ENCODE measurements at places on chromosomes 2 and 18.

GRCh38 chr18:51029694-51030536 lies at the start of gene SMAD4:
SMAD4 (plus strand) TSS chr18:51030213; CDS start chr18:51047047, 16,834 bp downstream.
- DNase-seq = peak; percentile 97

GRCh38 chr18:24014986-24015638 lies 558 bp downstream of the TTC39C start:
- DNase-seq = peak; percentile 35

DNA sequence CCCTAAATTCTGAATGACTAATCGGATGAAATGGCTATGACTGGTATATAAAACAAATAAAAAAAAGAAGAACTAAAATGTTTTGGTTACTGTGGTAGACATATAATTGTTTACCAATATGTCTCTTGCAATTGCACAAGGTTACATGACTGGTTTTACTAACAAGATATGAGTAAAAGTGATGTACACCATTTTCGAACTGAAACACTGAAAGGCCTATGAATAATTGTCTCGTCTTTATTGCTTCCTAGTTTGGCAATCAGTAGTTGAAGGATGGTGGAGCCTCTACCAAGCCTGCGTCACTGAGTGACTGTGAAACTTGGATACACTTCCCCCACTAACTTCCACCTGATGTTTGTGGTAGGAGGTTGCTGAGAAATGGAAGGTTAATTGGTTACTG lies 16.5 kb downstream of the CDH19 start:
- DNase-seq = no peak

GRCh38 chr18:2423761-2424160 lies 147.5 kb downstream of the METTL4 start:
- no peak for DNase-seq

GRCh38 chr2:77147153-77147552 lies 375.0 kb downstream of the LRRTM4 start:
- DNase-seq = no peak

DNA sequence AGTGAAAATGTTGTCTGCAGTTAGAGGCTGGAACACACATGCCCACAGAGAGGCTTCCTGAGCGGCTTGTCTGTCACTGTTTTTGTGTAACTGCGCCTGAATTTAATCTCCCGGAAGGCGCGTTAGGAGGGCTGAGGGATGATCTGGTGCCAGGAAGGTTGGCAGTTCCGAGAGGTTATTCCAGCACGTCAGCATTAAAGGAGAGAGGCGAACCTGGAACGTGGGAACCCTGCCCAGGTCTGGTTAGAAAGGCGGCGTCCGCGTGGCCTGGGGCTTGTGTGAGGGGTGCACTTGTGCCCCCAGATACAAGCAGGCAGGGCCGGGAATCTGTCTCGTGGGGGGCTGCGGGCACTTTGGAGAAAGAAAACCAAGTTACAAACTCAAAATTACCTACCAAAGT lies 75.3 kb downstream of the NFATC1 start:
- DNase-seq = no peak

DNA sequence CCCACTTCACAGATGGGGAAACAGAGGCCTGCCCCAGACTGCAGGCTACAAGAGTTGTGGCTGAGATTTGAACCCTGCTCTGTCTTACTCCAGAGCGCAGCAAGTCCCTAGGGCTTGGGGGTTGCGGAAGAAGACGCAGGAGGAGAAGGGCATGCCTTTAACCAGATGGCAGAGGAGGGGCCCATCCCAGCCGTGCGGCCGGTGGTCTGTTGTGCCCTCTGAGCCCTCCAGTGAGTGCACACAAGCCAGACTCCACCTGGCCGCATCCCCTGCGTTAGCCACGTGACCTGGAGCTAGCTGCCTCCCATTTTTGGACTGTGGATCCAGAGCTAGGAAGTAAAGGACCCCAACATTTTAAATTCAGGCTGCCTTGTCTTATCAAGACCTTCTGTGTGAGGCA lies 2.8 kb downstream of the KCNIP3 start:
- no peak for DNase-seq

- no peak for DNase-seq
Measured at GRCh38 chr18:6751222-6751621, 21.7 kb downstream of the ARHGAP28 start.

DNA sequence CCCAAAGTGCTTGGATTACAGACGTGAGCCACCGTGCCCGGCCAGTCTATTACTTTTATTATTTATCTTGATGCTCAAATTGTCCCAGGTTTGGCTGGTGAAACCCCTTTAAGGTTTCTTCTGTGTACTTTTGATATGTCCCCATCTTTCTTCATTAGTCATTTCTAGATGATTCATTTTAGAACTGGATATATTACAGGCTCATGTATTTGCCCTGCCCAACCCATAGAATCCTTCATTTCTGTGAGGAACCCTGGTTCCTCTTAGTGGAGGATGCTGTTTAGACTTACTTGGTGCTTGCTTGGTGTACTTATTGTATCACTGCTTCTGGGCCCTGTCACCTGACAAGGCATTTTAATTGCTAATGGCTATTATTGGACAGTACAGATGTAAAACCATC lies 40.1 kb downstream of the KCMF1 start:
- DNase-seq = no peak

GRCh38 chr2:120406566-120406965 lies 60.6 kb downstream of the INHBB start:
- no peak for DNase-seq

DNA sequence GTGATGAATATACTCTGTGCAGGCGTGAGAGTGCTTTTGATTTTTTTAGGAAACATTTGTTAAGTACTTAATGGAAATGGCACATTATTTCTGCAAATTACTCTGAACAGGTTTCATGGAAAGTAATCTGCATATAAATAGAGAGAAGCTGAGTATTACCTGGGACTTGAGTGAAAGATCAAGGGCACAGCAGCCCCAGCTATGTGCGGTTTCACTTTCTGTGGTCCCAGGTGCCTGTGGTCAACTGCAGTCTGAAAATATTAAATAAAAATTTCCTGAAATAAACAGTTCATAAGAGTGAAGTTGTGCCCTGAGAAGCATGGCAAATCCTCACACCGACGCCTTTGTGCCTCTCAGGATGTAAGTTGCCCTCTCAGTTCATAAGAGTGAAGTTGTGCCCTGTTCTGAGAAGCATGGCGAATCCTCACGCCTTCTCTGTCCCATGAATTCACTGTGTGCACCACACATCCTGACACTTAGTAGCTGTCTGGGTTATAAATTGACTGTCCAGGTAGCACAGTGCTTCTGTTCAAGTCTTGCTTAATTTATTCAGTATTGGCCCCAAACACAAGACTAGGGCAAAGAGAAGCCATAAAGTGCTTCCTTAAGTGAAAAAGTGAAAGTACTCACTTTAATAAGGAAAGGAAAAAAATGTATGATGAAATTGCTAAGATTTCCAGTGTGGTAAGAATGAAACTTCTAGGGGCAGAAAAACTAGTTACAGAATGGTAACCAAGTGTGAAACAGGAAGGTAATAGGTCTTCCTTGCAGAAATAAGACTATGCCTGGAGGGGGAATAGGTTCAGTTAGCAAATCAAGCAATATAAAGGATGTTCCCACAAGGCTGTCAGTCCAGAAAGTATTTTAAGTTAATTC lies 4.3 kb upstream of the SNTG2 start:
- no peak for DNase-seq

DNA sequence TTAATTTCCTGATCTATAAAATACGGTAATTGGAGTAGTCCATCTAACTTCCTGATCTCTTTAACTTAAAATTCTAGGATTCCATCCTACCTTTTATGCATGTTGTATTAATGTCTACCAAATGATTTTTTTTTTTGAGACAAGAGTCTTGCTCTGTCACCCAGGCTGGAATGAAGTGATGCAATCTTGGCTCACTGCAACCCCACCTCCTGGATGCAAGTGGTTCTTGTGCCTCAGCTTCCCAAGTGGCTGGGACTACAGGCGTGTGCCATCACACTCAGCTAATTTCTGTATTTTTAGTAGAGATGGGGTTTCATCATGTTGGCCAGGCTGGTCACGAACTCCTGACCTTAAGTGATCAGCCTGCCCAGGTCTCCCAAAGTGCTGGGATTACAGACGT lies 47.8 kb downstream of the CFAP36 start:
- no peak for DNase-seq

DNA sequence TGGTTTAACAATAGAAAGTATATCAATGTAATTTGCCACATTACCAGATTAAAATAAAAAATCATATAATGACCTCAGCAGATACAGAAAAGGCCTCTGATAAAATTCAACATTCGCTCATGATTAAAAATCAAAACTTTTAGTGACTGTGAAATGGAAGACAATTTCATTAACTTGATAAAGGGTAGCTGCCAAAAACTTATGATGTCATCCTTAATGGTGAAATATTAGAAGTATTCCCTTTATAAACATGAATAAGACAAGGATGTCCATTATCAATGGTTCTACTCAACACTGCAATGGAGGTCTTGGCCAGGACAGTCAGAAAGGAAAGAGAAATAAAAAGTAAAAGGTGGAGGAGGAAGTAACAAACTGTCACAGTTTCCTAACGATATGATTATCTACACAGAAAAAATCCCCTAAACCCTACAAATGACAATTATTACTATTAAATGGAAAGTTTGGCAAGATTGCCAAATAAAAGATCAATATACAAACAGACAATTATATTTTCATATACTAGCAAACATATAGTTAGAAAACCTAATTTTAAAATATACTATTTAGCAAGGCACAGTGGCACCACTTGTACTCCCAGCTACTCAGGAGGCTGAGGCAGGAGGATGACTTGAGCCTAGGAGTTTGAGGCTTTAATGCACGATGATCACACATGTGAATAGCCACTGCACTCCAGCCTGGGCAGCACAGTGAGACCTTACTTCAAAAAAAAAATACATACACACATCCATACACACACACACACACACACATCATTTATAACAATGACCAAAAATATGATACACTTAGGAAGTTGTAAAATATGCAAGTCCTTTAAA lies 12.8 kb downstream of the METTL8 start:
- DNase-seq = no peak

DNA sequence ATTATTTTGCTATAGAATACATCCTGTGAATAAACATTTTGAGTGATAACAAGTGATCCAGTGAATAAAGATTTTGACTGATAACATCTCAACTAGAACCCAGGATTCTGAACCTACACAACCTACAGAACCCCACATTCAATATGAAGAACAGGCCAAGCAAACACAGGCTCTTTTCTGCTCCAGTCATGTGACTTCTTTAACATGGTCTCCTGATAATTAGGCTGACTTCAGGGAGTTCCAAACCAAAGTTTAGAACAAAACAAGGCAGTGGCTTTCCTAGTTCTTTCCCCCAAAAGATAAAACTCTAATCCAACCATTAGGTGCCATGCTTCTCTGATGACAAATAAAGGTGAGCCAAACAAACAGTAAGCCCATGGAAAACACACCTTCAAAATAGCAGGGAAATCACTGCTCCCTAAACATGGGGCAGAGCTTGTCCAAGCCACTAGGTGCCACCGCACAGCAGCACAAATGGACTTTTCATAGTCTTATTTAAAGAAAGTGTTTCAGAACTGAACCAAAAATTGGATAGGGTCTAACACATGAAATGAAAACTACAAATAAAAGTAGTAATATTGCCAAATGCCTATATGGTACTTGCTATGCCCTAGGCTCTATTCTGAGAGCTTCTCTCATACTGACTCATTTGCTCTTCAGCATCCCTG lies 95.3 kb downstream of the EVA1A start:
- DNase-seq = no peak

DNA sequence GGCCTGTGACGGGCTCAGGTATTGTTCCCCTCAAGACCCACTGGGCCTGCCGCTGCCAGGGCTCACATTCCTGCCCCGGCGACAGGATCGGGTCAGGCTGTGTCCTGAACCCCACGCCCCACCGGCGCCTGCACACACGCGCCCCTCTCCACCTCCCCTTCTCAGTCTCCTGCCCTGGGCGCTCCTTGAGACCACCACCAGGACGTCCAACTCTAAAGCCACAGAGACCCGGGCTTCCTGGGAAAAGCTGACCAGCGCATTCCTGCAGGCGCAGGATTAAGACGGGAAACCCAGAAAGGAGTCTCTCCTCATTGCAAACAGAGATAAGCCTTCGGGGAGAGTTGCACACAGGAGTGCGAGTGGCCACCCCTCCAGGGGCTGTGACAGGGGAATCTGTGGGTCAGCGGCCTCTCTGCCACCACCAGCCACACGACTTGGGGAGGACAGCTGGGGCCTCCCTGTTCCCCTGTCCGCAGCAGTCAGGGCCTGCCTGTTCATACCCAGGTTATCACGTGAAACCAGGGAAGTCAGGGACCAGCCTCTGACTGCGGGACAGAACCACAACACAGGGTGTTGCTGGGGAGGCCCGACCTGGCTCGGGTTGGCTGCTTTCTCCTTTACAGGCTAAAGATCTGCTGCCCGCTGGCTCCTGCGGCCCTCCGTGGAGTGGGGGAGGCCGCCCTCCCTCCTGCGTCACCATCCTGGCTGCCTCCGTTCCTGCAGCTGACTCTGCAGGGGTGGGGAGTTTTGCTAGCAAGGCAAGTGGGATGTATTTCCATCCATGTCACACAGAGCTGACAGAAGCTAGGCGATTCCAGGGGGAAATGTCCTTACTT lies 88.8 kb downstream of the ZCCHC2 start:
- no peak for DNase-seq

DNA sequence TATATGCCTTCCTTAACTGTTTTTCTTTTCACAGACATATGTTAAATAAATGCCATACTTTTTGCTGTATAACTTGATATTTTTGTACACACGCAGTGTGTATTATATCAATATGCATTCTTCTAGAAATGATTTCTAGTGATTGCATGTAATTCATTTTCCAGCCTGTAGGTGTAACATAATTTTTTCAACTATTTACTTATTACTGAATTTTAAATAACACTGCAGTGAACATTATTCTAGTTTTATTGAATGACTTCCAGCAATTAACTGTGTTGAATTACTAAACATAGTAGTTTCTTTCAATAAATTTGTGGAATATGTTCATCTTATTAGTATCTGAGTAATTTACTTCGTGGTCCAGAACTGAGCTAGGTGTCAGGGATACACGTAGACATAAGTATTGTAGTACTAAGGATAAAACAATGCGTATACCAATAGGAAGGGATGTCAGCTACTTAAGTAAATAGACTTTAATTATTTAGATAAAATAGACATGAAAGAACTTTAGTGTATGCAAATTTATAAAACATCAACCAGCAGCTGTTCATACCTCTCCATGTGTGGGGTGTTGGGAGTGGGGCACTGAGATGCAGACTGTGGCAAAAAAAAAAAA lies 28.0 kb downstream of the TANC1 start:
- DNase-seq = no peak

DNA sequence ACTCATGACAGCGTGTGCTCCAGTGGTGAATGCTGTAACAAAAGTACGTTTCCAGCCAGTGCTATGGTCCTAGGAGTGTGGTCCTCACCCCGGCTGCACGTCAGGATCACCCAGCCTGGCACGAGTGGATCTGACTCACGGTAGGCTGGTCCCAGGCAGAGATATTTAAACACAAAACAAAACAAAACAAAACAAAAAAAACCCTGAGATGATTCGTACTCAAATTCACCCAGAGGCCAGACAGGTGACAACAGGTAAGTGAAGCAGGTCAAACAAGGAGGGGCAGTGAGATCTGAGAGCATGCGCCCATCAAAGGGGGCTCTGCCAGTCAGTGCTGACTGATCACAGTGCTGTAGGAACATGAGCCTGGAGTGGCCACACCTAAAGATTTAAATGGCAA lies 43.2 kb downstream of the C2orf76 start:
- DNase-seq = no peak

GRCh38 chr2:219634951-219635751 lies 7.7 kb downstream of the SLC4A3 start:
- no peak for DNase-seq
